Activated naive CD4-positive, alpha-beta T cell treated with anti-CD3 and anti-CD28 coated beads, Interleukin-2, amount 50 U/mL, for 72 hours (primary cell): ENCODE measurements at places on chromosomes 4 and X. TPM values are rescaled to one million over a fixed set of nuclear protein-coding genes. Genes with fewer than 3 reads are reported as not detected.

GRCh38 chr4:142236268-142236667 lies 599.9 kb downstream of the IL15 start:
- no peak for DNase-seq

DNA sequence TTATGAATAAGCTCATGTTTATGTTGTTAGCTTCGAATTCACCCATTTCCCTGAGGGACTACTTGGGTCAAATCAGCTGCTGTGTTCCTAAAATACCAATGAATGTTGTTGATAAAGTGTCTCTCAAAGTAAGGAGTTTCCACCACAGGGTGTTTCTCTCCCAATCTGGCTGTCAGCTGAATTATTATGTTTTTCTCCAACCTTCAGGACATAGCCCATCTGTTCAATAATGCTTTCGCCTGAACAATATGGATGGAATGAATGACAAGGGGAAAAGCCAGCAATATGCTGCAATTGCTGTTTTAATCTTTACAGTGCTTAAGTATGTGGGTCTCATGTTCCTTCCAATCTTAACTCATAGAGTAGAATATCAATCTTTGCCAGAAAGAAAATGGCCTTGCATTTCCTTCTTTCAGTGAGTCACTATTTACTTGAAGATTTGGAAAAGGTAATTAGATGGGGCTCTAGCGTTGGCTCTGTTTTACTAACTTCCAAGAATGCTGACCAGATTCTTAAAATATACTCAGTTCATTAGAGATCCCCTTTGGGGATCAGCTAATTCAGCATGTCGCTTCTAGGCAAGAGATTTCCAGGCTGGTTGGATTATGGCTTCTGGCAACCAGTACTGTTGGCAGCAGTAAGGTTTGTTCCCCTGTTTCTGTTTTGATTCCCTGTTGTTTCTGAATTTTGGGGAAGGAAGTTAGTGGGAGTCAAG lies 410.5 kb downstream of the PPP3CA start:
- no peak for DNase-seq

PPP4R3C gene
- total RNA-seq: not detected

ARMCX2 gene
- total RNA-seq: 20.9 TPM

- no peak for DNase-seq
These were observed 48.8 kb downstream of the EFNB1 start for GRCh38 chrX:68877606-68878005.

DNA sequence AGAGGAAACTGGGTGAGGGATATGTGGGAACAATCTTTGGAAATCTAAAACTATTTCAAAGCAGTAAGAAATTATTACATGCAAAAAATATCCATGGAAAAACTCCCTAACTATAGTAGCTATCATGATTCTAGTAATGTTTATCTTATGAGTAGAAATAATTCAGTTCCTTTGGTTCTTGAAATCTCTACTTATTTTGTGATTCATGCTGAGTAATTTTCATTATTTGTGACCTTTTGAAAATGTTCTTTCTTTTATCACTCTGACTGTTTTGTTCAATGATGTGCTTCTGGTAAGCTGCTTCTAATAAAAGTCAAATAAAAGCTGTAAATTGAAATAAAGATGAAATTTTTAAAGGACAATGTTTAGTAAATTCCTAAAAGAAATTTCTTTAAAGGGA lies 40.4 kb upstream of the MAGEB10 start:
- no peak for DNase-seq

FUNDC2 gene
- total RNA-seq: 95.1 TPM

GRCh38 chr4:73662709-73663546 lies 42.7 kb upstream of the RASSF6 start:
- no peak for DNase-seq

SPANXN1 gene
- not detected for total RNA-seq

- DNase-seq: peak; percentile 33
These were observed 10.0 kb downstream of the TNIP3 start for GRCh38 chr4:121154103-121154515.

GRCh38 chr4:185244763-185245162 lies 35.4 kb downstream of the SNX25 start:
- no peak for DNase-seq

CYP2U1 gene
- total RNA-seq: 2.1 TPM

LRBA gene
- total RNA-seq: 72.0 TPM

GRCh38 chr4:28369499-28369898 lies 1508.9 kb downstream of the STIM2 start:
- DNase-seq: no peak

DNA sequence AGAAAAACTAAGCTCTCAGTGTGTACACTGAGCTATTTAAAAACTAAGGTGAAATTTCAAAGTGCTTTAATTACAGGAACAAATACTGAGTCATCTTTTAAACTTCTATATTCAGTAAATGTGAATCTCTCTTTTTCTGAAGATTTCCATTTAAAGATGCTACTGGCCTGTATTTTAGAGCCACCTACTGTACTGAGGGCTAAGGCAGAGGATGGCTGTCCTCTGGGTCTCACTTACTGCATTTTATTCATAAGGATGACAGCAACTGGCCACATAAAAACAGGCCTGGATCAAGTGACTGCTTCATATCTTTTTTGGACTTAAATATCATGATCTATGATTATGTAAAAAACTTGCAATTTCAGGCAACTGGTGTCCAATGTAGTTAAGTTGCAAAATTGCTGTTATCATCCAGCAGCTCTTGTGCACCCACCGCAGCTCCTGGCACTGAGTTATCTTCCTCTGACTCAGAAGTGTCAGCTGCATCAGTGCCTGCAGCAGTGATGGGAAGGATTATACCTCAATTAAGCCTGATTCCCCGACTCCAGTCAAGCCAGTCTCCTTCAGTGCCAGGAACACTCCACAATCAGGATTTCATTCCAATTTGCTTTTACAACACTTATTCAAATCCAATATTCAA lies 1073.7 kb downstream of the PDHA2 start:
- DNase-seq: no peak

AASDH gene
- 8.8 TPM for total RNA-seq

DNA sequence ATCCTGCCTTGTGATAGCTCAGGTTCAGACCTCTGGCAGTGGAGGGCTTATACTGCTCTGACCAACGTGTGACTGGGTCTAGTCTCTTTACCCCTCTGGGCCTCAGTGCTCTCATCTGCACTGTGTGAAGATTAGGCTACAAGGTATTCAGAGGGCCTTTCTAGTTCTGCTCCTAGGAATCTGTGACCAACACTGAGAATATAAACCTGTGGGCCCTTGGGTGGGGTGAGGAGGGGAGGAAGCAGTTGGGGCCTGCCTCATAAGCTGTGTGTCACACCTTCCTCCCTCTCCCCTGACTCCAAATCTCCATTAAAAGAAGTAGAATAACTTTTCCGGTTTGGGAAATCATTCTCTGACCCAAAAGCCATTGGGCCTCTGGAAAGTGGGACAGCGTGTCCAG lies 66.3 kb upstream of the MSN start:
- no peak for DNase-seq

DNA sequence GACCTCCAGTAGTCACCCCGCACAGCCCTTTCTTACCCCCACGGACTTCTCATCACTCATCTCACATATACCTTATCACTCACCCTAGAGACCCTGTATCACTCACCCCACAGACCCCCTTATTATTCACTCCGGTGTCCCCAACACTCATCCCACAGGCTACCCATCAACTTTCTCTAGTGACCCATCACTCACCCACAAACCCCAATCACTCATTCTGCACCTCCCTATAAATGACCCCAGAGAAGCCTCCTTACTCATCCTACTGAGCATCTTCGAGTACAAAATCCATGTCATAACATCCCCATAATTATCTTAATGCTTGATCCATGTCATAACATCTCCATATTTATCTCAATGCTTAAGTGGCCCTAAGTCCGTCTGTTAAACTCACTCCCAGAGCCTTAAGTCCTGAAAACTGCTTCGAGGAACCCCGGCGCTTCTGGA lies 934 bp downstream of the ZNF41 start:
- no peak for DNase-seq

DNA sequence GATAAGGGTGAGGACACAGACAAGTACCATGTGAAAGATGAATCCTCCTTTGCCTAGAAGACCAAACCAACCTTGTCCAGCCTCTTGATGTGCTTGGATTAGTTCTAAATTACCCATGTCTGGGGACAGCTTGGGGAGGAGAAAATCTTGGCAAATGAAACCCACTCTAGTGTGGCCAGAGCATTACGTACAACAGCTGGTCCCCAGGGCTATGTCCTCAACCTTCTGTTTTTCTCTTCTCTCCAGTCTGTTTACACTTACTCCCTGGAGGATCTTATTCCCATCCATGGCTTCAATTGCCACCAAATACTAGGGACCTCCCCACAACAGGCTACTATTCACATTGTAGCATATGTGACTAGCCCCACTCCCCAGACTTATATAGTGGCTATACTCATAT lies 384.5 kb downstream of the OPHN1 start:
- no peak for DNase-seq

DNA sequence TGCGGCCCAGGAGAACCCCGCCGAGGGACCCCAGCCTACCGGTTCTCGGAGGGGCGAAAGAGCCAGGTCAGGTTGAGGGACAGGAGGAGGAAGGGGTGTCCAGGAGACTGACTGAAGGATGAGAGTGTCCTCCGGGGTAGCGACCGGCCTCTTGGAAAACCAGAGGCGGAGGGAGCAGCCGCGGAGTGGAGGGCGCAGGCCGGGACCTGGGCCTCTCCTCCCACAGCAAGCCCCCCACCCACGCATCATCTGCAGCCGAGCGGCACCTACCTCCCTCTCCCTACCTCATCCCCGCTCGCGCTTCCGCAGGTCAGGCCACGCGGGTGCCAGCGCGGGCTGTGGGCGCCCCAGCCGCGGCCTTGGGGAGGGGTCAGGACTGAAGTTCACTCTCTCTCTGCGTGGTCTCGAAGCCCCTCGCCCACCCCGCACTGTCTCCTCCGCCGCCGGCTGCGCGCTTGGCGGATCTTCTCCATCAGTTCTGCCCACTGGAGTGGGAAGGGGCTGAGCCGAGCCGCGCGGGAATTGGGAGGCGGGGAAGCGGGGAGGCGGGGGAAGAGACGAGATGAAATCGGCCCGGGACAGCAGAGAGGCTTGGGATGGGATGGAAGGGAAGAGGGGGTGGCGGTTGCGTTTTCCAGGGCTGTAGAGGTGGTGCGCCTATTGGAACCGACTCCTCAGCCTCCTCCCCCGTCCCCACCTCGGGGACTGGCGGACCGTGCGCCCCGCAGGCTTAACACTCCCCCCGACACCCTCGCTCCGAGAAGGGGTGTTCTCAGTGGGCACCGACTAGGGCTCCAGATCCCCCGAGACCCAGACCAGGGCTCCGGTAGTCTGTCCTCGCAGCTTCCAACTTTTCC lies 1.8 kb downstream of the NLGN4X start:
- DNase-seq: no peak

SCML2 gene
- 3.0 TPM for total RNA-seq

DNA sequence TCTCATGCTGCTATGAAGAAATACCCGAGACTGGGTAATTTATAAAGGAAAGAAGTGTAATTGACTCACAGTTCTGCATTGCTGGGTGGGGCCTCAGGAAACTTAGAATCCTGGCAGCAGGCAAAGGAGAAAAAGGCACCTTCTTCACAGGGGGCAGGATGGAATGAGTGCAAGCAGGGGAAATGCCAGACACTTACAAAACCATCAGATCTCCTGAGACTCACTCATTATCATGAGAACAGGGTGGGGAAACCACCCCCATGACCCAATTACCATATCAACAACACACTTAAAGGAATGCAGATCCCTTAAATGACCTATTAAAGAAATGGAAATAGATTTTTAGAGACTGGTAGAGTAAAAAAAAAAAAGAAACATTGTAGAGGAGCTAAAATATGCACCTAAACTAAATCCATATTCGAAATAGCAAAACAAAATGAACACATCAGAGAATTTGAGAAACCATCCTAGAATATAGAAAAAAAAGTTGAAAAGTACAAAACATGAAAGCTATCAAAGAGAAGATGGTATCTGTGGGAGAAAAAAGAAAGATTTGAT lies 104.3 kb upstream of the UGT8 start:
- no peak for DNase-seq

HSPA4L gene
- 3.2 TPM for total RNA-seq

SLITRK2 gene
- not detected for total RNA-seq

ADRA2C gene
- not detected for total RNA-seq

LUZP4 gene
- total RNA-seq: not detected

DNA sequence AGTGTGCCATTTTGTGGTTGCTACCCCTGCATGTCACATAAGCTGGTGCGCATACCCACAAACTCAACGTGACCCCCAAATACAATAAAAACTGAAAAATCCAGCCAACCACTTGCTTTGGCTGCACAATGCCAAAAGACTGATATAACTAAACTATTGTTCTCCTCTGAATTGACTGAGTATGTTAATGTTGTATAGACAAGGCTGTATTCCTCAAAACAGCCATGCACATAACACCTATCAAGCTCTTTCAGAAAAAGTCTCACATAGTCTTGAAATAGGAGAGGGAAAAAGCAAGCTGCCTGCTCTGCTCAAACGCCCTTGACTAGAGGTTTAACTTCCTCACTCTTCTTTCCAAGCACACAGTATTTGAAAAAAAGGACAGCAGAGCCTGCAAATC lies 126.4 kb upstream of the NOCT start:
- DNase-seq: no peak

DNA sequence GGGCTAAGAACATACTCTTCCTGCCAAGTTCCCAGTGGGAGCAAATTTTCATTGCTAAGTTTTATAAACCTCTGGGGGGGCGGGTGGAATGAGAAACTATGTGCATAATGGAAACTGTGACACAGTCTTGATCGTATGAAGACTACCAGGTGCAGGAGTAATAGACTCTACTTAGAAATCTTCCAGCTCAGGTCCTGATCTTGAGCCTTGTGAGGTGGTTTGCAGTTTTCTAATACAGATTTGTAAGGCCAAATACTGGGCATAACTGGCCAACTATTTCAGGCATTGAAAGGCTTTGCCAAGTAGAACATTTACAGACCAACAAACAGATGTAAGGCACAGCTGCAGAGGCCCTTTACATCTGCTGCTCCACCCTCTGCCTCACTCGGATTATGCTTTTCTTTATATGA lies 89.7 kb upstream of the CBR4 start:
- no peak for DNase-seq

MEPE gene
- total RNA-seq: not detected

ZCCHC18 gene
- 0.18 TPM for total RNA-seq

FANCB gene
- total RNA-seq: 21.8 TPM

ZDHHC15 gene
- total RNA-seq: not detected

DRP2 gene
- total RNA-seq: 1.5 TPM

GRCh38 chrX:155001873-155002272 lies 20.6 kb downstream of the F8 start:
- DNase-seq: no peak

DHX15 gene
- 221 TPM for total RNA-seq

DNA sequence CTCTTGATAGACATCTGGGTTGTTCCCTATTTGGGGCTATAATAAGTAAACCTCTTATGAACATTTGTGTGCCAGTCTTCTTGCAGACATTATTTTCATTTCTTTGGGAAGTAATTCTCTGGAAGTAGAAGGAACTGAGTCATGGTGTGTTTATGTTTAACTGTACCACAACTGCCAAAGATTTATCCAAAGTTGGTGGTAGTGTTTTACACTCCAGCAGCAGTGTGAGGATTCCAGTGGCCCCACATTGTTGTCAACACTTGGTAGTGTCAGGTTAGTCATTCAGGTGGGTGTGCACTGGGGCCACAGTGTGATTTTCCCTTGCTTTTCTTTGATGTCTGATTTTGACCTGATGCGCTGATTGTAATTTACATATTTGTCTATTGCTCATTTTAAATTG lies 5.0 kb upstream of the UVSSA start:
- DNase-seq: no peak
